Activated CD4-positive, CD25-positive, alpha-beta regulatory T cell treated with anti-CD3 and anti-CD28 coated beads, Interleukin-2, amount 50 U/mL, for 72 hours (primary cell): ENCODE measurements at places on chromosomes 1 and 21.
A peak's percentile ranks its signal among the peaks of the same experiment; 100 is the strongest.

GRCh38 chr1:81799939-81800694 is 617 bp upstream of the ADGRL2 start:
- no peak for DNase-seq

DNA sequence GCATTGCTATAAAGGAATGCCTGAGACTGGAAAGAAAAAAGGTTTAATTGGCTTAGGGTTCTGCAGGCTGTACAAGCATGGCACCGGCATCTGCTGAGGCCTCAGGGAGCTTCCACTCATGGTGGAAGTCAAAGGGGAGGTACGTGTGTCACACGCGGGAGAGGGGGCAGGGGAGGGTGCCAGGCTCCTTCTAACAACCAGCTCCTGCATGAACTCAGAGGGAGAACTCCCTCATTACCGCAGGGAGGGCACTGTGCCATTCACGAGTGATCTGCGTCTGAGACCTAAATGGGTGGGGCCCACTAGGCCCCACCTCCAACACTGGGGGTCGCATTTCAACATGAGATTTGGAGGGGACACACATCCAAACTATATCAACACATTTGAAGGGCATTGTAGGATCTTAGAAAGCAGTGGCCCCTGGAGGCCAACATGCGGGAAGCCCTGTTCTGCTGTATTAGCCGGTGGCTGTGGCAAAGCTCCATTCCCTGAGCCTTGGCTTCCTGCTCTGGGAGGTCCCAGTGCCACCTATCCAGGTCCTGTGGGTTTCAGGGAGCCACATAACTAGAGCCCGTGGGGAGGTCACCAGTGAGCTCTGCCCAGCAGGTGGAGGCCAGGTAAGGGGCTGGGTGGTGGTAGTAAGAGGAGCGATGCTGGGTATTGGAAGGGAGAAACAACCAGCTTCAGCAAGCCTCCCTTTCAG is 10.0 kb downstream of the WNT3A start:
- DNase-seq, result peak; percentile 23

DNA sequence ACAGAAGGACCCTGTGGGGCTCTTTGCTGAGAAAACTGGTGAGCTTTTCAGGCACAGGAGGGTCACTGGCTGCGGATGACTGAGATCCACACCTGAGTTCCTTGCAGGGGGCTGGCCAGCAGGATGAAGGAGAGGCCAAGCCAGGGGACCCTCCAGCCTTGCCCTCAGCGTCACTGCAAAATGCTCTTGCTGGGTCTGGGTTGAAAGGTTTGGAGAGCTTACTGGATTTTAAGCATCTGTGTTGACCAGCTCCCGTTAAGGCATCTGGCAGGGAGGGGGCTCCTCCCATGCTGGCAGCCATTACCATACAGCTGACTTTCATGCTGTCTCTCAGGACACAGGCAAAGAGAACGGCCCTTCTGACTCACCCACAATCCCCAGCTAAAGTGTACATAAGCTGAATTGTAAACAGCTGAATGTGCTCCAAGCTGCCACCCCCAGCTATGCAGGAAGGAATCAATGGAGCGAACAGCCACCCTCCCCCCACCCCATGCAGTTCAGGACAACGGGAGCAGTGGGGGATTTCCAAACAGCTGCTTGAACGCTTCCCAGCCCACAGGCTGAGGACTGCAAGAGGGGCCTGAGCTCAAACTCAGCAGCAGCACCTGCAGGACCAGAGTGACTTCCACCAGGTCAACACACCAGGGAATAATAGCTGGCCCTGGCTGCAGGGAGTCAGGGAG is 21.3 kb upstream of the A3GALT2 start:
- DNase-seq, result no peak

GRCh38 chr21:28827422-28827821 is 165.3 kb downstream of the LTN1 start:
- no peak for DNase-seq

GRCh38 chr1:38486085-38486484 is 373.5 kb downstream of the RRAGC start:
- no peak for DNase-seq

GRCh38 chr1:181863736-181864135 is 197.8 kb downstream of the ZNF648 start:
- no peak for DNase-seq

DNA sequence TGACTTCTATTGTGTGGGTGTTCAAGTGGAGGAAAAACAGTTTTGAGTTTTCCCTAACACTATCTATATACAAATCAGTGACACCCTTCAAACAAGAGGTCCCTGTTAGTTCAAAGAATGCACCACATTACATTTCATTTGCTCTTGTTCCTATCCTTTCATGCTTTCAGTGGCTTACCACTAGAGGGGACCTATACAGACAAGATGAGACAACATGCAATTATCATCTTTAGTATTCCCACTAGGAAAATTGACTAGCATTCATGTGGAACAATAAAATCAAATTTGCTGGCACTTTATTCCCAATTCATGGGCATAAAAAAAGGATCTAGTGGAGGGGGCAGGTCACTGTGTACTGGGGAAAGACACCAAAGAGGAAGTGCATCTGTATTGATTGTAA is 13.3 kb upstream of the SIPA1L2 start:
- no peak for DNase-seq

GRCh38 chr1:115288591-115289198 is 49.4 kb downstream of the NGF start:
- DNase-seq, result no peak

DNA sequence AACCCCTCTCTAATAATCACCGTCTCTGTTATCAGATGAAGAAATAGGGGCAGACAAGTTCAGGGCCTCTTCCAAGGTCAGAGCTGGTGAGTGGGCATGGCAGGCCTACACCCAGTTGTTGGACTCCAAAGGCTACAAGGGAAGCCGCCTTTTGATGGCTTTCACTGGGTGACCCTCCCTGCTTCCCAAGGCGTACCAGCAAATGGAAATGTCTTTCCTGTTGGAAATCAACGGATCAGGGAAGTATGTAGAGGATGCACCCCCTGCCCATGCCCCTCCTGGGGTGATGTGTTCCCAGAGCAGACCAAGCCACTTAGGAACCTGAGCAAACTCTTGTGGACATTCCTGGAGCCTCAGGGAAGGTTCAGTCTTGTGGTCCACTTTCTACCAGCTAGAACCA is 47.4 kb downstream of the LGR6 start:
- no peak for DNase-seq

DNA sequence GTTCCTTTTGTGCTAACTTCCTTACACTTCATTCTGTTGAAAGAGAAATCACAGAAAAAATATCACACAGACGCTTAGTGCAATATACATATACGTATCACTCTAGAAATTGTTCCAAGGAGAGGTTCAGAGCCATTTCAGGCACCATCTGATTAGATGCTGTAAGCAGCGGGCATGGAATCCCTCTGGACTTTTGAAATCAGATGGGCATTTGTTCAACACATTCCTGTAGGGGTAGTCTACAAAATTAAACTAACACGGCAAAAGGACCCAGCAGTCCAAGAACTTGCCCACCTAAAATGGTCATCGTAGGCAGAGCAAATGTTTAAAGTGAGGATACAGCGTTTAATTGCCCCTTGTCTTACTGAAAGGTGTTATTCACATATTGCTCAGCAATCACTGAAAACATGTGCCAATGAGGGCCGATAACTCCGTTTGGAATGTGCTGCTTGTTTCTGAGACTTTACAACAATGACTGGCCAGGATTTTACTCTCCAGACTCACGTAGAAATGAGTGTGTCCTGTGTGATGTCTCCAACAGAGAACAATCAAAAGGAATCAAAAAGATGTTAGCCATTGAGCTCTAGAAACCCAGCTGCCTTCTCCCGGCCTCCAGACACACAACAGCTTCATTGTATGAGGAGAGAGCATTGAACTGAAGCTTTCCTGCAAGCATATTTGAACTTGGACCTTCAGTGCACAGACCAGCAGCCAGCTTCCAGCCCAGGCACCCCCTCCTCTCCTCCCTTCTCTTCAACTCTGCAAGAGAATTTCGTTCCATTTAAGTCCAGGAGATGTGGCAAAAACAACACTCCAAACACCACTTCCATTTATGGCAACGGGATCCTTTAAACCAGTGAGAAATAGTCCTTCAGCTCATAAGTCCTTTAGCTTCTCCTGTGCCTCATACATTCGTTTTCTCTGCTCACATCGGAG is 32.1 kb upstream of the ADORA3 start:
- DNase-seq, result no peak
